Activated T-cell treated with anti-CD3 and anti-CD28 coated beads, Interleukin-2, amount 50 U/mL, for 48 hours (primary cell): ENCODE measurements at places on chromosomes 2 and 18.

GRCh38 chr18:74604774-74605173 lies 7.1 kb downstream of the ZNF407 start:
- no peak for DNase-seq

GRCh38 chr2:168443818-168444217 lies 12.3 kb upstream of the CERS6 start:
- no peak for DNase-seq

DNA sequence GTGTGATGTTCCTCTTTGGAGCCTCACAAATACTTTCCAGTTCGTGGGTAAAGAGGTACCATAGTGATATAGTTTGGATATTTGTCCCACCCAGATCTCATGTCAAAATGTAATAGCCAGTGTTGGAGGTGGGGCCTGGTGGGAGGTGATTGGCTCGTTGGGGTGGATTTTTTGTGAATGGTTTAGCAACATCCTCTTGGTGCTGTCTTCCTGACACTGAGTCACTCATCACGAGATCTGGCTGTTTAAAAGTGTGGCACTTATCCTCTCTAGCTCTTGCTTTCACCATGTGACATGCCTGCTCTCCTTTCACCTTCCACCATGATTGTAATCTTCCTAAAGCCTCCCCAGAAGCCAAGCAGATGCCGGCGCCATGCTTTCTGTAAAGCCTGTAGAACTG lies 3.0 kb upstream of the CCDC93 start:
- peak; percentile 23 for DNase-seq

DNA sequence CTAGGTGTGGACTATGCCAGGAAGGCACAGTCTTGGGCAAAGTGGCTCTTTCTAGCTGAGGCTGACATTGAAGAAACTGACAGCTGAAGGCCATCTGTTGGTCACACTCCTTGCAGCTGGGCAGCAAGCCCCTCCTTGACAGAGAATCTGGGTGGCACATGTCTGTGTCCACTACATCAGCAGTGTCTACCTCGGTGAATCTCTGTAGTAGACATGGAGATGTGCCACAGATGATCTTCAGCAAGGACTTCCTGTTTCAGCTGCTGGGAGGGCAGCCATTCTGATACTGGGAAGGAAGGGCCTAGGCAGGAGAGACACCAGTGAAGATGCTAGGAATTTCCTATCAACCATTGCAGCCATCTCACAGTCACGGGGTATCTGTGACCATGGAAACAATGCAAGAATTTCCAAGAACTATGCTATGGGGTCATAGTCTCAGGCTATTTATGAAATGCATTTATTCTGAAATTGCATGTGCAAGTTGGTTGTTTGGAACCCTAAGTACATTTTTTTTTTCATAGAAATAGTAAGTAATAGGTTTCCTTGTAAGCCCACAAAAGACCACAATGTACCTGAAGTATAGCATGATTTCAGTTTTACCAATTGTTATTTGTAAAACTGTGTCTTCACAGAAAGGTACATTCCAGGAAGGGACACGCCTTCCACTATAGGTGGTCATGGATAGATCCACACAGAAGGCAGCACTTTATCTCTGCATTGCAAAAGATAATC lies 63.8 kb upstream of the DARS1 start:
- peak; percentile 49 for DNase-seq

- DNase-seq: no peak
These were observed 119.0 kb upstream of the MGAT5 start for GRCh38 chr2:134134827-134135226.

DNA sequence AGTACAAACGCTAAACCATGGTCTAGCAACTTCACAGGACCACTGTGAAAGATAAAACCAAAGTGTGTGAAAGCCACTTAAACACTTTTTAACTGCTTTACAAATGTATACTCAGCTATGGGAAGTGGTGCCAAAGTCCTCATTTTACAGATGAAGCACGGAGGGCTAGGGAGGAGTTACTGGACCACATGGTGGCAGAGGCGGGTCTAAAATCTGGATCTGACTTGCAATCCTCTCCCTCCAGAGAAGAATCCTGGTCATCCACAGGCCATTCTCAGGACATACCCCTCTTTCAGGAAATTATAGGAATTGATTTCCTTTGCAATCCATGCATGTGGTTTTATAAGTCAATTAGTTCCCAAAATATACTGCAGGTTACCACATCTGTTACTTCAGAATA lies 84.6 kb upstream of the GYPC start:
- DNase-seq: no peak

DNA sequence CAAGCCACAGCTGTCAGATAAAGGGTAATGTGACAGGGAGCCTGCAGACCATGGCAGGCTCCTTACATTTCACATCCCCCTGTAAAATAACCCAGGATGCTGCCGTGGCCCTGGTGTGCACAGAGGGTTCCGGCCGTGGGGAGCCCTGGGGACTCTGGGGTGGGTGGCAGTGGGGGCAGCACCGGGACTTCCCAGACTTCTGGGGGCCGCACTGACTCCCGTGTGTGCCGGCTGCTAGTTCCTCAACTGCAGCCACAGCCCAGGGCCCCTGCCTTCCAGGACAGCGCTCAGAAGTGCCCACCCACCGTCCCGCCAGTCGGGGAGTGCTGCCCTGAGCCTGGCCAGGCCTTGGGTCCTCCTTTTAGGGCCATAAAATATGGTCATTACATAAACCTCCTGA lies 56.5 kb downstream of the CIB4 start:
- no peak for DNase-seq

- DNase-seq: no peak
These were observed 23.2 kb downstream of the KCNK3 start for GRCh38 chr2:26715528-26716270.

GRCh38 chr2:24544456-24545115 lies 53.5 kb downstream of the NCOA1 start:
- no peak for DNase-seq

- DNase-seq: no peak
These were observed 115.0 kb upstream of the TMEM200C start for GRCh38 chr18:6010284-6010683.

DNA sequence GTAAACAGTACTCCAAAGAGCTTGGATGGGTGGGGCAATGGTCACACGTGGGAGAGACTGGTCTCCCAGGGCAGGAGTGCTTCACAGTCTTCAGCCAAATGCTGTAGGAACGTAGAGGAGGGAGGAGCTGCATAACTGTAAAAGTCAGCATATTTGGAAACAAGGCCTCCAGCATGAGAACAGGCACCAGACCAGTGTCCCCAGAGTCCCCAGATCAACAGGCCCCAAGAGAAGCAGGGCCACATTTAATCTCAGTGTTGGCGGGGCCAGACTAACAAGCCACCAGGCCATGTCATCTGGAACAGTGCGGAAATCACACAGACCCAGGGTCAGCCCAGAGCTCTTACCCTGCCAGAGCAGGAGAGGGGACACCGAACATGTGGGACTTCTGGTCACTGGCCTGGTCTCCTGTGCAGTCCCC lies 63.2 kb downstream of the ADCY3 start:
- DNase-seq: no peak

DNA sequence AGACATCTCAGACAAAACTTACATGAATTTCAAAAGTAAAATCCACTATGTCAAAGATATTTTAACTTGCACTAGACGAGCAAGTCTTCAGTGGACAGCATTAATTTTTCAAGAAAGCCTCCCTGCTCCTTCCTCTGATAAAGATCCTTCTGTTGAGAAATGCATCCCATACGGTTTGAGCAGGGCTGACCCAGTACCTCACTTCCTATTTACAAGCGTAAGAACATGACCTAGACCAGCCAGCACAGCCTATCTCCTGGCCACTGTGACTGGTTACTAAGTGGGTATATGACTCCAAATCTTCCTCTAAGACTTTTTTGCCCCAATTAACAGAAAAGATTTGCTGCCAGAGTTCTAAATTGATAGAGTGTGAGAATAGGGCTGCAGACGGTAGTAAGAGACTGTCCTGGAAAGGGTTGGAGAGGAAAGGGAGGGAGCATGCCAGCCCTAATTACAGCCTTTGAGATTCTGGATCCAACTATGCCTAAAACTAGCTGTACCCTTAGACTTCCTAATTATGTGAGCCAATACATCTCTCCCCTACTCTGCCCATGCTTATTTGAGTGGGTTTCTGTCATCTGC lies 108.4 kb downstream of the PRELID3A start:
- no peak for DNase-seq

GRCh38 chr2:223203971-223204929 lies 152.3 kb downstream of the KCNE4 start:
- no peak for DNase-seq

DNA sequence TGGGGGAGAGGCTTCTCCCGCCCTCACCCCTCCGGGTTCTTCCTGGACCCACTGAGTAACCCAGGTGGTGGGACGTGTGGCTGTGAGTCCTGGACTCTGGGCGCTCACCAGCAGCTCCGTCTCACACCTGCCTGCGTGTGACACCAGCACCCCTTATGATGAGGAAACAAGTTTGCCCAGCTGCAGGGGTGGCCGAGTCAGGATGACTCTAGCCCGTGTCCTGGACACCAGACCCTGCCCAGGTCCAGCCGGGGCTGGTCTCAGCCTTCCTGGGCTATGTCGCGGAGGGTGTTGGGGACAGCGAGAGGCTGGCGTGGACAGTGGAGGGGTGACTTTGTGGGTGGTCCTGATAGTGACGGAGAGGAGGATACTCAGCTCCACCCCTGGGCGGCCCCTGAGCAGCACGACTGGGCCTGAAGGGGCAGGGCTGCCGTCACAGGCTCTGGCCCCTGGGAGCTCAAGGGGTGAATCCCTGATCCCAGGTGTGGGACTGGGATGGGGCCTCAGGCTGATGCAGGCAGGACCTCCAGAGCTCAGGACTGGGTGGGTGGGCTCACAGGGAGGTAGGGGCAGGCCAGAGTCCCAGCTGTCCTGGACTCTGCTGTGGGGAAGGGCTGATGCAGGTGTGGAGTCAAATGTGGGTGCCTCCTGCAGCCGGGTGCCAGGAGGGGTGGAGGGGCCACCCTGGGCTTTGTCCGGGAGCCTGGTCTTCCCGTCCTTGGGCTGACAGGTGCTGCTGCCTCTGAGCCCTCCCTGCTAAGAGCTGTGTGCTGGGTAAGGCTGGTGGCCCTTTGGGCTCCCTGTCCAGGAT lies 3.7 kb downstream of the GPR35 start:
- no peak for DNase-seq

DNA sequence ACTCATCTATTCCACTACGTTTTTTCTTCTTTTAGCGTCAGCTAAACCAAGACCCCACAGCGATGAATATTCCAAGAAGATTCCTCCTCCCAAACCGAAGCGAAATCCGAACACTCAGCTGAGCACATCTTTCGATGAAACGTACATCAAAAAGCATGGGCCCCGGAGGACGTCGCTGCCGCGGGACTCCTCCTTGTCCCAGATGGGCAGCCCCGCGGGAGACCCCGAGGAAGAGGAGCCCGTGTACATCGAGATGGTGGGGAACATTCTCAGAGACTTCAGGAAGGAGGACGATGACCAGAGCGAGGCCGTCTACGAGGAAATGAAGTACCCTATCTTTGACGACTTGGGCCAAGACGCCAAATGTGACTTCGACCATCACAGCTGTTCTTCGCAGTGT lies 182.4 kb downstream of the NYAP2 start:
- DNase-seq: no peak

DNA sequence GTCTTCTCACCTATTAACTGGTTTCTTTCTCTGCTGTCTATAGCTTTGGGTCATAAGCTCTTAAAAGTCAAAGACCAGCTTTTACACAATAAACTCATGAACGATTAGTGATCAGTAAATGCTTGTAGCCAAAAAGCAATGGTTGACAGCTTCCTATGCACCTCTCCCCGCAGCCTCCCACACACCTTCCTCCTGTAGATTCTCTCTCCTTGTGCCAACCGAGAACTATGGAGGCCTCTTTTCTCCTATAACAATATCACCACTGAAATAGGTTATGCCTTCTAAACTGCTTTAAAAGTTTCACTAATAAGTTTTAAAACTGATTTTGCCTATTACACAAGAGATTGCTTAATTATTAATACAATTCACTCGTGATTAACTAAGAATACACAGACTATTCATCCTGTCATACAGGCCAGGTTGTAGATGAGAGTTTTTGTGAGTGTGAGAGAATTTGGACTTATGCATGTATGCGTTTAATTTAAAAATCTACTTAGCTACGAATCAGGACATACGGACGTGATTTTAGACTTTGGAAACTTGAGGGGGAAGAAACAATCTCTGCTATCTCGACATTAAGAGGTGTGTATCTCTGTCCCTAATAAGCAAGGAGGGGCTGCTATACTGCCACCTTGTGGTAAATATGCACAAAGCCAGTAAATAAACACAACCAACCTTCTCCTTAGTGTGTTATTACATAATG lies 229.1 kb upstream of the RBBP8 start:
- DNase-seq: no peak

DNA sequence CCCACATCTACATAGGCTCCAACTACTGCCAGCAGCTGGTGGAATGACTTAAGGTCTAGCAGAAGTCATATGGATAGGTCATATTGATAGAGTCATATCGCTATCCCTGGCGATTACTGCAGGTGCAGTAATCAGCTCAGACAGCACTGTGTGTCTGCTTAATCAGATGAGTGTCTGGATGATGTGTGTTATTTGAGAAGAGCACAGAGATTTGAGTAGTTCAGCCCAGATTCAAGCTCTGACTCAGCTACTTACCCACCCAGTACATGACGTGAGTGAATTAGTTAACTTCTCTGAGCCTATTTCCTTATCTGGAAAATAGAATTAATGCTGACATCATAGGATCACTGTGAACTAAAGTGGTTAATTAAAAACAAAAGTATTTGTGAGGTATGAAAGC lies 78.9 kb downstream of the EHD3 start:
- DNase-seq: no peak

DNA sequence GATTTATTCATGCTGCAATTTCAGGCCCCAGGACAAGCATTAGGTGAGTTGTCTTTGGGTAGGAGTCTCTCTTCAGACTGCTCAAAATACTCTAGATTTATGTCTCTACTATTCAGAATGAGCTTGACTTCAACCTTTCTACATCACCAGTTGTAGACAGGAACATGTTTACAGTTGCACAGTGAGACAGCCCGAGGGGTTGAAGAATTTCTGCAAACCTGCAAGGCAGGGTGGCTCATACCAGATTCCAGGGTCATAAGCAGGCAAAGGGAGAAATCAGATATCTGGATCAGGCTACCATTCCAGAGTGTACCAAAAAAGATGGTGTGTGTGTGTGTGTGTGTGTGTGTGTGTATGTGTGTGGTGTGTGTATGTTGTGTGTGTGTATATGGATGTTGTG lies 112.4 kb downstream of the SPP2 start:
- DNase-seq: no peak

- peak; percentile 43 for DNase-seq
These were observed 130.5 kb downstream of the ZNF516 start for GRCh38 chr18:76364282-76365259.

GRCh38 chr2:6992794-6993228 lies 75.6 kb downstream of the RNF144A start:
- no peak for DNase-seq

- no peak for DNase-seq
These were observed 18.2 kb upstream of the CALCRL start for GRCh38 chr2:187466129-187466792.

- DNase-seq: no peak
These were observed 193.5 kb upstream of the TCF4 start for GRCh38 chr18:55781481-55781957.

GRCh38 chr2:148922776-148923475 lies 47.9 kb downstream of the KIF5C start:
- no peak for DNase-seq

- DNase-seq: no peak
These were observed 20.5 kb downstream of the SLC25A52 start for GRCh38 chr18:31740180-31740579.
